Hematopoietic multipotent progenitor cell treated with erythropoietin and hydrocortisone succinate and interleukin-3 and kit ligand, for 4 days (in vitro differentiated cells): ENCODE measurements at places on chromosomes 12 and 14.

DNA sequence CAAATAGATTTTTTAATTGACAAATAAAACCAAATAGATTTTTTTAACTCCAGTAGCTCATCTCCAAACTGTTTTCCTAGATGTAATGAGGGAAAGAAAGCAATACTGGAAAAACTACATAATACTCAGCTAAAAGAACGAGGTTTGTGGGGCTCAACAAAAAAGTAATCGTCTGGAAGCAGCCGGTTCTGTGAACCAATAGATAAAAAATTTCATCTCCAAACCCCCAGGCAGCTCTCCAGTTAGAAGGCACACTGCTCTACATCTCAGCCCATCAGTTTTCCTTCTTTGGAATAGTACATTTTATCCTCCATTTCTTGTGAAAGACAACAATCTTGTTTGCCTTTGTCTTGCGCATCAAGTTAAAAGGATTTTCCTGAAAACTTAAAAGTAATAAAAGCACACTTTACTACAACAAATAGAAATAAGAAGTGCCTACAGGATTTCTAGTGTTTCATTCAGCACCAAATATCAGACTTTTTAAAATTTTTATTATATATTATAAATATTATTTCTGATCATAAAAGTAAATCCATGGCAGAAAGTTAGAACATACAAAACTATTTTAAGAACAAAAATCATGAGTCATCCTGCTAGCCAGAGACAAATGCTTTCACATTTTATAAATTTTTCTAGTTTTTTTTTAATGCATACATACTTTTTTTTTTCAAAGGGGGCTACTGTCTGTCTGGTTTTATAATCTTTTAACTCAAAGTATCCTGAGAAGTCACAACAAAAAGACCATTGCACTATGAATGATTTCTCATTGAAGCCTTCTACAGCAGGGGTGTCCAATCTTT is 67.7 kb downstream of the EPS8 start:
- DNase-seq, result peak; percentile 63

GRCh38 chr14:103762036-103762435 is 46.4 kb downstream of the ZFYVE21 start:
- DNase-seq, result no peak

- DNase-seq, result peak; percentile 55
These were observed 55.5 kb downstream of the ANO2 start for GRCh38 chr12:5889381-5890047.

GRCh38 chr12:83514372-83514771 is 827.7 kb downstream of the TMTC2 start:
- DNase-seq, result no peak

GRCh38 chr14:100523131-100523842 is 63.9 kb downstream of the BEGAIN start:
- DNase-seq, result no peak
